ENCODE measurements at places on chromosomes 5 and 9. TPM values are rescaled to one million over a fixed set of nuclear protein-coding genes. Genes with fewer than 3 reads are reported as not detected.

DNA sequence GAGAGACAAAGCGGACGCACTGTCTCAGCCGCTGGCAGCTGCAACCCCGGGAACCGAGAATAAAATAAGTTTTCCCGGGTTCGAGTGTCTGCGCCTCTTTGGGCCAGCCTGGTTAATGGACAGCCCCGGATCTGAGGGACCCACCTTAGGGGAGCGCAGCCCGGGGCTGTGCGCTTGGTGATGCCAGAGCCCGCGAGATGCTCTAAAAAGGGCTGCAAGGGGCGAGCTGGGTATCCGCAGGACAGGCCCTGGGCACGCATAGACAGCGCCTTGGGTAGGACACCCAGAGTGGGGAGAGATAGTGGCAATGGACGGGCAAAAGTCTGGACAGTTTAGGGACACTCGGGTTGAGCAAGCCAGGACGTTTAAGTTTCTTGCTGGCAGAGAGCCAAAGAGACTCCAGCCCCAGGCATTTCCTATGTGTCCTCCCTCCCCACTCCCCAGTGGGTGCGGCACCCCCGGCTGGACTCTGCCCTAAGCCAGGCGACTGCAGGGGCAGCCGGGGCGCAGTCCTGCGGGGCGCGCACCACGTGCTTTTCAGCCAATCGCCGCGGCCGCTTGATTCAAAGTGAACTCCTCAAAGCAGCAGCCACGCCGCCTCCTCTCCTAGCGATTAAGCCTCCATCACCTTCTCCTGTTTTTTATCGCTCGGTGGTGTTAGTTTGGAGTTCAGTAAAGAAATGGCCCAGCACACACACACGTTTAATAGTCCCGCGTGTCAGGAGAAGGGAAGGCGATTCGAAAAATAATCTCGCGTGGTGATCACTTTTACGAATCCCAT, 616 bp upstream of the ENC1 start:
- peak; percentile 81 for DNase-seq

DNA sequence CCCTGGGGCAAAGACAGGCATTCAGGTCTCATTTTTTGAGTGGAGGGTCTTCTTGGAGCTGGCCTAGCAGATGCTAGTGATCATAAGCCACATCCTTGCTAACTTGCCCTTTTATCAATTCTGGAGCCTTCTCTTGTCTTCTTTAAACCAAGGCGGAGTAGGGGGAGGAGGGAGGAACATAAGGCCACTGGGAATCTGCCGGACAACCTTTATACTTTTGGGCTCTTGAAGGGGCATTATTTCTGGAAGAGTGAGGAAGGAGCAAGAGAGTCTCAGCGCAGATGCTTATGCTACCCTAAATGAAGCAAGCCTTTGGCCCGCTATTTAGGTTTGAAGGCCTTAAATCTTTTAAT, 2.0 kb downstream of the TMEFF1 start:
- DNase-seq: no peak

DNA sequence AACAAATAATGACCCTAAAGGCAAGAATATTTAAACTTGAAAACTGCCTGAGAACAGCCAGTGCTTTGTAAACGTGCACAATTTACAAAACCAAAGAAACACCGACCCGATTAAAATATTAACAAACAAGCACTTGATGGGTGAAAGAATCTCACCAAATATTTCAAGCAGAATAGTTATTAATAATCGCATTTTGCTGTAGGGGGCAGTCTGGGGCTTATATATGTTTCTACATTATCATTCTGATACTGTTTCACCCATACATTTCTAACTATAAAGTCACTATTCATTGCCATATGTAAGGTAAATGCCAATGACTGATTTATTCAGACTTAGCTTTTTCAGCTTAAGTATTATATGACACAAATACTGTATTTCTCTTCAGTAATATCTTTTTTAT, 37.7 kb downstream of the UBAP2 start:
- no peak for DNase-seq

GRCh38 chr5:119275601-119276173, 80.1 kb upstream of the TNFAIP8 start:
- DNase-seq: no peak

- peak; percentile 74 for DNase-seq
These were observed 56.1 kb downstream of the PTCH1 start for GRCh38 chr9:95460518-95461164.

- no peak for DNase-seq
These were observed 40.2 kb downstream of the ACO1 start for GRCh38 chr9:32424616-32425015.

DNA sequence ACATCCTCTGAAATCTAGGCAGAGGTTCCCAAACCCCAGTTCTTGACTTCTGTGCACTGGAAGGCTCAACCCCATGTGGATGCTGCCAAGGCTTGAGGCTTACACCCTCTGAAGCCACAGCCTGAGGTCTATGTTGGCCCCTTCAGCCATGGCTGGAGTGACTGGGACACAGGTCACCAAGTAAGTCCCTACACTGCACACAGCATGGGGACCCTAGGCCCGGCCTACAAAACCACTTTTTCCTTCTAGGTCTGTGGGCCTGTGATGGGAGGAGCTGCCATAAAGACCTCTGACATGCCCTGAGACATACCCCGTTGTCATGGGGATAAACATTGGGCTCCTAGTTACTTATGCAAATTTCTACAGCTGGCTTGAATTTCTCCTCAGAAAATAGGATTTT, 418.8 kb upstream of the CCNH start:
- no peak for DNase-seq

DNA sequence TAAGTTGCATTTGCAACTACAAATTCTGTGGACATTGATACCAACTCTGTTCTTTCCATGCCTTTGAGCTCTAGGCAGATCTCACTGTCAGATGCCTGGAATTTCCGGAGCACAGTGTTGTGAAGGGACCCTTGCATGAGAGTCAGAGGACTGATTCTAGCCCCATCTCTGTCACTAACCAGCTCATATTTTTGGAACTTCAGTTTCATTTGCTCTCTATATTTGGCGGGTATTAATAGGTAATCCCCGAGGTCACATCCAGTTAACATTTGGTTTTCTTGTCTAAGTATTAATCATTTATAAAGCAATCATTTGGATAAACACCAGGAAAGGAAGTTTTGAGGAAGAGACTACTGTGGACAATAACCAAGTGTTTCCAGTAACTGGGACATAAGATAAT, 115.7 kb downstream of the MAN2A1 start:
- no peak for DNase-seq

- DNase-seq: no peak
These were observed 128.9 kb downstream of the BARX1 start for GRCh38 chr9:93826209-93826608.

GRCh38 chr5:148020257-148020988, 43.4 kb upstream of the SPINK5 start:
- no peak for DNase-seq

DNA sequence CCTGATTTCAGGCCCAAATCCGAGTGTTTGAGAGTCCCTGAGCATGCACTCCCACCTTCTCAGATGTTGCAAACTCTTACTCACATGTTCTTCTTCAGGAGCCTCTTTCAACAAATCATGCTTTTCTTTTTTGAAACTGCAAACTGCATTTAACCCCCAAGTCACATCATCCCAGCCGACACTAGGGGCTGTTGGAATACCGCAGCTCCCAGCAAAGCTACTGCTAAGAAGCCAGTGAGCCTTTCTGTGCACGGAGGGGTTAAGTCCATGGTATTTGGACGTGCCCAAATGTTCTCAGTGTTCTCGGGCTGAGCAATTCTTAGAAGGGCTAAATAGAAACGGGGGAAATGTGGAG, 282.9 kb downstream of the NFIB start:
- peak; percentile 68 for DNase-seq

DNA sequence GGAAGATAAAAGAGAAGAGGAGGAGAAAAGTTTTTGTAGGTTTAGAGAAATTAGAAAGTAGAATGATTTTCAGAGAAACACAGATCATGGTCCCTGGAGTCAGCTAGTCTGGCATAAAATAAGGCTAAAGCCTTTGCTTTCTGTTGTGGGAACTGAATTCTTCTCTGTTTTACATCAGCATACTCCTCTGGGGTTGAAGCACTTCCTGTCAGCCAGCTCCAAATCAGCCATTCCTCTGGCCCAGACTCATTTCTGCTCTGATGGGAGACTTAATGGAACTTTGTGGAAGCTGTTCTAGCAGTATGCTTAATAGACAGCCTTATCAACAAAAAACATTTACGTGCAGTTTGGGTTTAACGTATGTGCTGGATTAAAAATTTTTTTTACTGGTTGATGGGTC, 143.2 kb downstream of the HMHB1 start:
- no peak for DNase-seq

DNA sequence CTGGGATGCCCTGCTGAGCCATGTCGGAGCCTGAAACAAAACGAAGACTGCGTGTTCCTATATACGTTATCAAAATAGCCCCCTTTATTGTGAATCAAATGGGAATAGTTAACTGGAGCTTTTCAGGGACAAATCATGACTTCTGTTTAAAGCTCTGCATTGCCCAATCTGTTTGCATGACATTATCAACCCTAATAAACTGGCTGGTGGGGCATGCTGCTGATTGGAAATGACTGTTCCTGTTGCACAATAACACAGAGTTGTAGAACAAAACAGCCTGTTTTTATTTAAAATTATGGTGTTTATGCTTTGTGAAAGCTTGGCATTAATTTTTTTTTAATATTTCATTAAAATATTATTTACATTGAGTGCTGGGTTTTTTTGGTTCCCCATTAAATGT, 215.5 kb downstream of the TMEM167A start:
- no peak for DNase-seq

- peak; percentile 89 for DNase-seq
These were observed 78.9 kb upstream of the RPS23 start for GRCh38 chr5:82356808-82357671.

GRCh38 chr9:37464426-37465248, 613 bp downstream of the ZBTB5 start:
- DNase-seq: peak; percentile 91

- DNase-seq: no peak
These were observed 416.8 kb downstream of the TUSC1 start for GRCh38 chr9:25261445-25261844.

DNA sequence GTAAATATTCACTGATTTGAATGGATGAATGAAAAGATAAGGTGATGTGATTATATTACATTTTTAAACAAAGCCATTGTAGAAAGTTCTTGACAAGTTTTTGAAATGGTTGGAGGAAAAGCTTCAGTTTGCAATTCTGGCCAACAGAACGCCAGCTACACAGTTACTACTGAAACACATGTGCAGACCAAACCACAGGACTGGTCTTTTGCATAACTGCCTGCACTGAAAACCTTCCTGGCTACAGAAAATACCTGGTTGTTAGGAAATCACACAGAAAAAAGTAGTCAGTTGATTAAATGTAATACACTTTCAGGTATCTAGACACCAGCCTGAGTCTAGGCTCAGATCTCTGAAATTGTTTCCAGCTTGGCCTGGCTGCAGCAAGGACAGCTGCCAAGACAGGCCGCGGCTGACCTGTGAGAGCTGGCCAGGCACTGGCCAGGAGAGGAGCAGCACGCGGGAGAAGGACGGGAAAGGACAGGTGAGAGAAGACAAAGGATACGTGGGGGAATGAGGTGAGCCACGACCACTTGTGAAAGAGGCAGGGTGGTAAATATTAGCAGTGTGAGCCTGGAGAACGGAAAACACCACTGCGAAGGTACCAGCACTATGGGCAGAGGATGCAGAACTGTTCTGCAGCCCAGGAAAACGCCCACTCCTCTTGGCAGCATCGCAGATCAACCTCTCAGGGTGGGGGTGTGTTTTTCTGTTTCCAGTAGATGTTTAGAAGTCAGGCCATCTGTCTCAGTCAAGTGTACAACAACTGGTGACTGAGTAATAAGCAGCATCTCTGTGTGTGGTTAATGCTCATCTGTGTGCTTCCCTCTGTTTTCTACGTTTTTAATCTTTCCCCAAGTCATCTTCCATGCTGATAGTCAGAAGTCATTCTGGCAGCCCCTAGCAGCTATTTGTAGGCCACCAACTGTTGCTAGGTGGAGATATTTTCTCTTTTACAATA, 137.4 kb downstream of the SCAMP1 start:
- no peak for DNase-seq

DNA sequence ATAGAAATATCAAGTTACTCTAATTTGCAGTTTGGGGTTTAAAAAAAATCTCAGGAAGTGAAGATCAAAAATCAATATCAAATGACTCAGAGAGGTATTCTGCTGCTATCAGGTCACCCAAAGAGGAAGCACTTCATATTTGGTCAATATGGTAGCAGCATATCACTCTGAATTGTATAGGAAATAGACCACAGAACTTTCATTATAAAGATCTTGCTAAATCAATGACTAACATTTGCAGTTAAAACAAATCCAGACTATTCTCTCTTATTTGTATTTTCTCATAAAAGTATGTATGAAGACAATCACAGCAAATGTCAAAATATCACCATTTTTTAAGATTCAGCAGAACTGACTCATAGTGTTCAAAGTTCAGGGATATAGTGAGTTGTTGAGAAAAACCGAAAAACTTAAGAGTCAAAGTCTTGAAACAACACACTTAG, 105.8 kb upstream of the PCSK1 start:
- DNase-seq: no peak

DNA sequence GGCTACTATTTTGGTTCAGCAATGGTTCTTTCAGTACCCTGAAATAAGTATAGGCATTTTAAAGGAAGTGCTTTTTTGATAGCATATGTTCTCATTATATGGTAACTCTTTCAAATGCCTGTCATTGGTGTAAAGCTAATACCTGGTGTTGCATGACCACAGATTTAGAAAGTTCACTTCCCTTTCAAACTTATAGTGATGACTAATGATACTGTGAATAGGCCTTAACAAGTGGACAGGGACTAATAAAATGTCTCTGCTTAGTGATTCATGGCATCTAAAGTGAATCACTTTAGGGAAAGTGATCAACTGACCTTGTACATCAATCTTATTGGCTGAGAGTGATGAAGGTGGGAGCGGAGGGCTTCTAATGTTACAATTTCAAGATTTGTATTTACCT, 21.6 kb downstream of the MRPL22 start:
- no peak for DNase-seq

DNA sequence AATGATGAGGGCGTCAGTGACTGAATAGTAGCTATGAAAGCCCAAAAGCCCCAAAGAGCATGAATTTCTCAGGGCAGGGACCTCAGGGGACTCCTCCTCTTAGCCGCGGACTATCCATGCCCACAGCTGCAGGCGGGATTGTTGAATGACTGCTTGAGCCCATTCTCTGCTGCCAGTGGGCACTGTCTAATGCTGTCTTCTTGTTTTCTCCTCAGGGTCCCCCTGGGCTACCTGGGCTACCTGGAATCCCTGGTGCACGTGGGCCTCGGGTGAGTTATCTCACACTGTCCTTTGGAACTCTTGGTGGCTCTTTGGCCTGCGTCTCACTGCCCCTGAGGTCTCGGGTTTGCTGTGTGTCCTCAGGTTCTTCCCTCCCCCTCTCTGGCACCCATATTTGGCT, 22.7 kb downstream of the COL27A1 start:
- DNase-seq: no peak

Gene GRM6
- not detected for total RNA-seq

Gene PHAX
- total RNA-seq: 44.9 TPM

Gene CMYA5
- 5.2 TPM for total RNA-seq

Gene PDE8B
- 6.1 TPM for total RNA-seq

Gene FOXD4L3
- not detected for total RNA-seq

Gene SVEP1
- total RNA-seq: 24.3 TPM

Gene CCDC180
- 11.9 TPM for total RNA-seq

Gene SUSD1
- 3.8 TPM for total RNA-seq

Gene PCSK1
- 0.68 TPM for total RNA-seq

Gene KIF24
- total RNA-seq: 0.66 TPM

Gene UBQLN1
- 113 TPM for total RNA-seq
